ENCODE measurements at places on chromosomes 1 and 21.
A peak's percentile ranks its signal among the peaks of the same experiment; 100 is the strongest.

DNA sequence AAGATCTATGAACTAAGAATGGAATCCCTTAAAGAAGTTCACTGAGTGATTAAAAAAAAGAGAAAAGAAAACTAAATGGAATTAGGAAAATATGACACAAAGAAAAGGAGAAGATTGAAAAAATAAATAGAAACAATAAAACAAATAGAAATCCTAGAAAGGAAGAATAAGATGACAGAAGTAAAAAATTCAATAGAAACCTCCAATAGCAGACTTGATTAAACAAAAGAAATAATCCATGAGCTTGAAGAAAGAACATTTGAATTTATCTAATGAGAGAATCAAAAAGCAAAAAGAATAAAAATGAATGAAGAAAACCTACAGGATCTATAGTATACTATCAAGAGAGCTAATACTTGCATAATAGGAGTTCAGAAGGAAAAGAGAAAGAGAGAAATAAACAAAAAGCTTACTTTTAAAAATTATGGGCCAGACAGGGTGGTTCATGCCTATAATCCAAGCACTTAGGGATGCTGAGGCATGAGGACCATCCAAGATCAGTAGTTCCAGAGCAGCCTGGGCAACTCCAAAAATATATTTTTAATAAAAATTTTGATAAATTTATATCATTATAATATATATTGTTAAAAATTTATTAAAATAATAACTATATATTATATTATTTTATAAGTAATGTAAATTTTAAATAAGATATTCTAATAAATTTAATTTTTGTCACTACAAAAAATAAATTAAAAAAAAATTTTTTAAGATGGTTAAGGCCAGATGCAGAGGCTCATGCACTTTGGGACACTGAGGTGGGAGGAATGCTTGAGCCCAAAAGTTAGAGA is 9.4 kb upstream of the VN1R5 start:
- DNase-seq, result no peak

DNA sequence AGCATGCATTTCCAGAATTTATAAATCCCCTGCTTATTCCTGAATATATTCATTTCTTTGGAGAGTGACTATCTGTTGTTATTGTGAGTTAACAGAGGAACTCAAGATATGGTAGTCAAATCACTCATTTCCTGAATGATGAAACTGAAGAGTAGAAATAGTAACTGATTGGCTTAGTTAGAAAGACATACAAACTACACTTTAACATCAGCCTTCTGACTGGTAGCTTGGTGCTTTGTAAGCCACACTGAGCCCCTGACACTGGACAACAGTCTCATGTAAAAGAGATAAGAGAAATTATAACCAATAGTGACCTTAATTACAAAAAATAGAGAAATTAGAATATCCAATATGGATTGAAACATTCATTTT is 4.8 kb downstream of the GBP7 start:
- no peak for DNase-seq

GRCh38 chr1:177048314-177049069 is 116.0 kb downstream of the ASTN1 start:
- no peak for DNase-seq

- no peak for DNase-seq
Observed at GRCh38 chr1:1065265-1065939, 8.7 kb downstream of the RNF223 start.

- no peak for DNase-seq
Observed at GRCh38 chr1:200027264-200027823, at the start of gene NR5A2. NR5A2 (plus strand) TSS chr1:200027710; CDS start chr1:200027848, 138 bp downstream.

DNA sequence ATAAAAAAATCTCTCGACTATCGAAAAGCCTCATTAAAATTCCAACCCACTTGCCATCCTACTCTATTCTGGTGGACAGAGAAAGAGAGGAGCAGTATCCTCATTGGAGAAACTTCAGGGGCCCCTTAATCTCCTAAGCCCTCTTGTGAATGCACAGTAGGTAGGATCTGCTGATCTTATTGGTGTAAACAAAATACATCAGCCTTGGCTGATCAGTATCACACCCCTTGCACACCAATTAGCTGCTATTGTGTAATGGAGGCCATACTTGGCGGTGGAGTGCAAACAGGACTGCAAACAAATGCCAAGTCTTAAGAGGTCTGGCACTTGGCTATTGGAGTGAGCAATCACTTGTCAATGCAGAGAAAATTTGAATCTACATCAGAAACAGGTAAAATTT is 15.7 kb downstream of the VCAM1 start:
- DNase-seq, result no peak

- DNase-seq, result no peak
Observed at GRCh38 chr21:32136546-32136945, 142.3 kb downstream of the MIS18A start.

DNA sequence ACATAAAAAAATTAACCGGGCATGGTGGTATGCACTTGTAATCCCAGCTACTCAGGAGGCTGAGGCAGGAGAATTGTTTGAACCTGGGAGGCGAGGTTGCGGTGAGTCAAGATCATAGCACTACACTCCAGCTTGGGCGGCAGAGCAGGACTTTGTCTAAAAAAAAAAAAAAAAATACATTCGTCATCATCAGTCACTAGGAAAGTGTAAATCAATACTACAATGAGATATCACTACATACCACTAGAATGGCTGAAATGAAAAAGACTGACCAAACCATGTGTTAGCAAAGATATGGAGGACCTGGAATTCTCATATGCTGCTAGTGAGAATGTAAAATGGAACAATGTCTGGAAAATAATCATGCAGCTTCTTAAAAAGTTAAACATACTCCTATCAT is 9.3 kb downstream of the SPATA45 start:
- no peak for DNase-seq

DNA sequence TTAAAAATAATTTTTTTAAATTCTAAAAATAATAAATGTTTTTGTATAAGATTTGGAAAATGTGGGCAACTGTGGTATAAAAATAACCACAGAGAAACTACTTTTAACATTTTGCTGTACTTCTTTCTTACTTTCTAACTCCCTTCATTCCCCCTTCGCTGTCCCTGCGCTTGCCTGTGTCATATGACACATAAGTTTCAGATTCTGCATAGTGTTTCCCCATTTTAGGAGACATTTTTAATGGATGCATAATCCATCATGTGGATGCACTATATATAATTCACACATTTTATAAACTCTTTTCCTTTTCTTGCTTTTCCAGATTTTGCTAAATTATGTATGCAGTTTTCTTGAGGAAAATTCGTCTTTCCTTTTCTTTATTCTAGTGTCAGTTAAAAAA is 16.3 kb downstream of the ATG4C start:
- DNase-seq, result no peak

GRCh38 chr21:36849461-36850105 is 116.9 kb downstream of the HLCS start:
- no peak for DNase-seq

GRCh38 chr1:210746024-210746731 is 387.8 kb downstream of the KCNH1 start:
- no peak for DNase-seq

DNA sequence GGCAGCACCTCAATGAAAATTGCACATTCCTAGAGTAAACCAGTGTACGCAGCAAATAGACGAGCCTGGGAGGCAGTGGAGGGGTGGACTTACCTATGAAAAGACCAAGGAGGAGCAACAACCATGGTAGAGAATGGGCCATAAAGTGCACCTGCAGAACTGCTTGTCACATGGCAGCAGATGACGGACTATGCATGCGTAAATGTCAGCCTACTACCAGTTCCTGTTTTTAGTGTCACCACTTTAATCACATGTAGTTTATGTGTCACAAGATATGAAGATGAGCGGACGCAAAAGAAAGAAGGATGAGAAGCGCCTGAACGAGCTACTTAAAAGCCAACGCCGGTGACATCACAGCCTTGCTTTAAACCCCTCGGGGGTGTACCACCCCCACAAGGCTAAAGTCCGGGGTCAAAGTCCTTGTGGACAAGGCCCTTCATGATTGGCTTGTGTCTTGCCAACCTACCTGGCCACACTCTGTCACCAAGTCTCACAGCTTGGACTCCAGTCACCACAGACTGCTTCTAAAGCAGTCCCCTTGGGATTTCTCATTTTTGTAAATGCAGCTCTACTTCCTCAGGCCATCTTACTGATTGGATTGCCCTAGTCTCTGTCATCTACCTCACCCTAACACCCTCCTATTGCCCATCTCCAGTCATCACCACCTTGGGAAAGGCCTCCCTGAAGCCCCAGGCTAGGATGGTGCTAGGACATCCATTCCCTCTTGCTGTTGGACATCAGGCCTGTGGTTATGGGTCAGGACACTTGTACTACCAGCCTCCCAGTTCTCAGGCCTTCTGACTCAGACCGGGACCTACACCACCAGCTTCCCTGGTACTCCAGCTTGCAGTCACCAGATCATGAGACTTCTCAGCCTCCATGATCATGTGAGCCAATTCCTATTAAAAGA is 6.0 kb upstream of the LY9 start:
- DNase-seq, result no peak

GRCh38 chr21:45386728-45387371 is 18.1 kb upstream of the COL18A1 start:
- peak; percentile 64 for DNase-seq

DNA sequence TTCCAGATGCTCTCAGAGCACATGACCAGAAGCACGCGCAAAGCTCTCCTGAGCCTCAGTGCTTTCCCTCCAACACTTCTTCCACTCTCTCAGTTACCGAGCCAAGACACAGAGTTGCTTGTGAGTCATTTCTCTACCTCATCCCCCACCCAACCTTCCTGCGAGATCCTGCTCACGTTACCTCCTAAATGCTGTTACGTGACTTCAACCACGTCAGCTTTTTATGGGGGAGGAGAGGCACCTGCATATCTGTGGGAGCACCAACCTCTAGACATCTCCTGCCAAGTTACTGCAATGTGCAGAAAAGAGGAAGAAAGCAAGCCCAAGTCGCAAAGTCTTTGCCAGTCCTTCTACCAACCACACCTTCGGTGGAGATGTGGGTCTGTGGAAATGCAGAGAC is 27.2 kb upstream of the ERG start:
- DNase-seq, result no peak

- no peak for DNase-seq
Observed at GRCh38 chr1:26754086-26754874, 33.5 kb upstream of the PIGV start.

DNA sequence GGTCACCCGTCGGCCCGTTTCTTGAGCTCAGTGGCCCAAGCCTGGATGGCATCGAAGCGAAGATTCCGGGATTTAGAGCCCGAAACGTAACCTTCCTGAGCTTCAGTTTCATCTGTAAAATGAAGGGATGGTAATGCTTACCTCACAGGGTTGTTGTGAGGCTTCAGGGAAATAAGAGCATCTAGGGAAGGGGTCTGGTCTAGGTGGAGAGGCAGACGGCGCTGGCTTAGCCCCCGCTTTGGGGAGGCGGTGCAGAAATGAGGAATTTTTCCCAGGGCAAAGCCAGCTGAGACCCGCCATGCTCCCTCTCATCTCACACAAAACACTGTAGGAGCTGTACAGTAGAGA is 717 bp upstream of the MYCL start:
- no peak for DNase-seq

GRCh38 chr1:40951943-40952743 is 27.4 kb upstream of the CTPS1 start:
- DNase-seq, result no peak

DNA sequence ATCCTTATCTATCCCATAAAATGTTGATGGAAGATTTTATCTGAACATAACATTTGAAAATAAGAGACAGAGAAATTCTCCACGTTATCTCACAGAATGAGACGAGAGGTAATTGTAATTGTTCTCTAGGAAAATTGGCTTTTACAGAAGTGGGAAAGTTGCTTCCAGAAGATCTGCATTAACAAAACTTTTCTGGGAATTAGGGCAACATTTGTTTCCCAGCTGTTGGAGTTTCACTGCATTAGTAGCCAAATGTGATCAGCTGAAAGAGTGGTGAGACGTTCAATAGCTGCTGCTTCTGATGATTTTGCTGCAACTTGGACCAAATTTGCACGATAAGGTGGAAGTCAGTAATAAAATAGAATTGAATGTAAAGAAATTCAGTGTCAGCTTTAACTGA is 7.6 kb downstream of the CHODL start:
- DNase-seq, result no peak

DNA sequence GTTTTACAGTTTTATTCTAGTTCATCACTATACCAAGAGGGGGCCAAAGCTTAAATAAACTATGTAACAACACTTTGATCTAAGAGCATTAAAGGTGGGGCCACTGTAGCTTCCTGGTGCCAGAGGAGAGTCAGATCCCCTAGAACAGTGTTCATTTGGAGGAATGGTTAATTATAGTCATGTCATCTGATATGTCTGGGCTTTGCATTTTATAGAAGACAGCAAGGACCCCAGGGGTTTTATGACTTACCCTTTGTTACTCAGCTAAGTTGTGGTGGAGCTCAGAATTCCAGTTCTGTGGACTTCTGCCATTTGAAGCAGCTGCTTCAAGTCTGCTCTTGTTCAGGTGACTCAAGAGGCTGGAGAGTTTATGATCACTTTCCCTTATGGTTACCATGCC is 16.7 kb downstream of the KDM4A start:
- DNase-seq, result no peak
